ENCODE measurements at places on chromosomes 3 and 15. TPM values are rescaled to one million over a fixed set of nuclear protein-coding genes. Genes with fewer than 3 reads are reported as not detected.

The ANKRD34C gene
- total RNA-seq = 0.10 TPM

The GHSR gene
- not detected for total RNA-seq

The MYLK gene
- 11.6 TPM for total RNA-seq

The ABI3BP gene
- 23.6 TPM for total RNA-seq

The ACKR2 gene
- total RNA-seq = 0.93 TPM

The B3GNT5 gene
- total RNA-seq = 2.5 TPM

The STRIT1 gene
- not detected for total RNA-seq

GRCh38 chr3:69339760-69340159 lies 46.1 kb downstream of the FRMD4B start:
- DNase-seq = peak; percentile 32

DNA sequence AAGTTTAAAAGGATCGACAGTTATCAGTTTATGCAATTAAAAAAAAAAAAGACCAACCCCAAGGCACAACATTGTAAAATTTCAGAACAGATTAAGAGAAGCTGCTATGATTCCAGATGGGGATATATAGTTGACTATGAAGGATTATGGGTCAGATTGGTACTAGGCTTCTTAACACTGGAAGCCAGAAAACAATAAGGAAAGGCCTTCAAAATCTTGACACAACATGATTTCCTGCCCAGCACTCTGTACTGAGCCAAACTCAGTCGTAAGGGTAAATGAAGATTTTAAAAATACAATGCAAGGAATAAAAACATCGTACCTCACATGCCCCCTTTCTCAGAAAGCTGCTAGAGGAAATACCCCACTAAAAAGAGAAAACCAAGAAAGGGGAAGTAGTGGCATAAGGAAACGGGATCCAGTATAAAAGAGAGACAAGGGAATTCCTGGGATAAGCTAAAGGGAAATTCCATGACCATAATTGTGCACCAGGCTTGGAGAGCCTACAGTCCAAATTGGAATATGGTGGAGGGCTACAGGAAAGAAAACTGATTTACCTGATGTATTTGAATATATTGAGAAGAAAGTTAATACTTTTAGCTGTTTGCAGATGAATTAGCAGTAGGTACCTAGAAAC lies 27.9 kb downstream of the PIAS1 start:
- DNase-seq = no peak

GRCh38 chr3:115040673-115041286 lies 106.3 kb downstream of the ZBTB20 start:
- DNase-seq = peak; percentile 6

DNA sequence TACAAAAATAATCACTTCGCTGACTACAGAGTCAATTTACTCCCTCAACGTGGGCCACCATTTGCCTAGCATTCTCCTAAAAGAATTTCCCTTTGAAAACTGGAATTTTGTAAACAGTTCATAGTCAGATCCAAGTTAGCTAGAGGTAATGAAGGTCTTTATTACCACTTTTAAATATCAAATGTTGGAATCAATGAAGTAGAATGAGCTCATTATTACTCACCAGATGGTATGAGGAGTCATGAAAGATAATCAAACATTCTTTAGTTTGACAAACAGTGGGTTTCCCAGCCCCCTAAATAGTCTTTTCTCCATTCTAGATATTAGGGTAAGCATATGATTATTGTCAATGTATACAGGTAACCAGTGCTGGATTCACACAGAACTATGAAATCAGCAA lies 455.7 kb upstream of the THBS1 start:
- DNase-seq = no peak

DNA sequence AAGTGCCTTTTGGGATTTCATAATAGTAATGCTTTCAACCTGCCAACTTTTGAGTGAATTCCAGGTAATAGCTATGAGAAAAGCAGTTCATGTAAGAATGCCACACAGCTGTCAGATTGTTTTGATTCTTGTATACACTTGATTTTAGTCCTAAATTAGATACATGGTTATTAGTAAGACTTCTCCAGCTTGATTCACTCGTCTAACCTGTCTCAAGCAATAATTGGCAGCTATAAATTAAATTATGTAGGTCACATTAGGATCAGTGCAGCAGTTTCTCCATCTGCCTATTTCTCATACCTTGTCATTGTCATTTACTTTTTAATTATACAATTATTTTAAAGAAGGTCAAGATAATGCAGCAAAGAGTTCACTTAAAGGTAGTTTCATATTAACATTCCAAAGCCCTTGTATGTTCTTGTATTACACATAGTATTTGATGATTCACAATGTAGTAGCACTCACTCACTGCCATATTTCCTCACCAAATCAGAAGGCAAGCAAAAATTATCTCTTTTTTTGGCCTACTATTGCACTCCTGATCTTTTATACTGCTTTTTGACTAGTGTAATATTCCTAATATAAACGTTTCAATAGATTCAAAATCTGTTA lies 10.9 kb upstream of the CRYBG3 start:
- DNase-seq = no peak

DNA sequence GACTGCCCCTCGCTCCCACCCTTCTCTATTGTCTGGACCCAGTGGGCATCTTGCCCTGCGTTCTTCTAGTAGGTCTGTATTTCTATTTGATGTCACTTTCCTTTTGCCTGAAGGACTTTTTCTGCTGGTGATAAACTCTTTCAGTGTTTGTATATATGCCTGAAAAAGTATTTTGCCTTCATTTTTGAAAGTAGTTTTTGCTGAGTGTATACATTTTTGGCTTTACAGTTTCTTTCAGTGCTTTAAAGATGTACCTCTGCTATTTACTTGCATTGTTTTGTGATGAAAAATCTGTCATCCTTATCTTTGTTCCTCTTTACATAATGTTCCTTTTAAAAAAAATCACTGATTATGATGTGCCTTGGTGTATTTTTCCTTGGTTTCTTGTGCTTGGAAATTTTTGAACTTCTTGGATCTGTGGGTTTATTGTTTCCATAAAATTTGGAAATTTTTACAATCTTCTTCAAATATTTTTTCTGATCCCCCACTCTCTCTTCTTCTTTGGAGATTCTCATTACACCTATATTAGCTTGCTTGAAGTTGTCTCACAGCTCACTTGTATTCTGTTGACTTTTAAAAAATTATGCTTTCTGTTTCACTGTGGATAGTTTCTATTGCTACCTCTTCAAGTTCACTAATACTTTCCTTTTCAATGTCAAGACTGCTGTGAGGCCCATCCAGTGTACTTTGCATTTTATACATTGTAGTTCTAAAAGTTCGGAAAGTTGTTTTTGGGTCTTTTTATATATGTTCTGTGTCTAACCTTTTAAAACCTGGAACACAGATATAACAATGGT lies 67.8 kb downstream of the RGMA start:
- DNase-seq = no peak

DNA sequence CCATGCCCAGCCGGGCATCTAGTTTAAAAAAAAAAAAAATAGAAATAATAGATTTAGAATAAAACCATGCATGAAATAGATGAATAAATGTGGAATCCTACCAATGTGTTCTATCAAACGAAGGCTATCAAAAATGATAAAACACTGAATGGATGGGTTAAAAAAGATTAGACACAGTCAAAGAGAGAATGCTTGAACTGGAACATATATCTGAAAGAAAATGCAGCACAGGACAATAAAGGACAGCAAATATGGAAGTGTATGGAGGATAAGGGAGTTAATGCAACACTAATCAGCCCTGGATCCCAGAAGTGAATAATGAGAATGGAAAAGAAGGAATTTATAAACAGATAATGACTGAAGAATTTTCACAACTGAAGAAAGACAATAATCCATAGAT lies 571.7 kb downstream of the GRM7 start:
- DNase-seq = no peak

GRCh38 chr3:188431040-188431439 lies 277.1 kb downstream of the LPP start:
- DNase-seq = no peak

DNA sequence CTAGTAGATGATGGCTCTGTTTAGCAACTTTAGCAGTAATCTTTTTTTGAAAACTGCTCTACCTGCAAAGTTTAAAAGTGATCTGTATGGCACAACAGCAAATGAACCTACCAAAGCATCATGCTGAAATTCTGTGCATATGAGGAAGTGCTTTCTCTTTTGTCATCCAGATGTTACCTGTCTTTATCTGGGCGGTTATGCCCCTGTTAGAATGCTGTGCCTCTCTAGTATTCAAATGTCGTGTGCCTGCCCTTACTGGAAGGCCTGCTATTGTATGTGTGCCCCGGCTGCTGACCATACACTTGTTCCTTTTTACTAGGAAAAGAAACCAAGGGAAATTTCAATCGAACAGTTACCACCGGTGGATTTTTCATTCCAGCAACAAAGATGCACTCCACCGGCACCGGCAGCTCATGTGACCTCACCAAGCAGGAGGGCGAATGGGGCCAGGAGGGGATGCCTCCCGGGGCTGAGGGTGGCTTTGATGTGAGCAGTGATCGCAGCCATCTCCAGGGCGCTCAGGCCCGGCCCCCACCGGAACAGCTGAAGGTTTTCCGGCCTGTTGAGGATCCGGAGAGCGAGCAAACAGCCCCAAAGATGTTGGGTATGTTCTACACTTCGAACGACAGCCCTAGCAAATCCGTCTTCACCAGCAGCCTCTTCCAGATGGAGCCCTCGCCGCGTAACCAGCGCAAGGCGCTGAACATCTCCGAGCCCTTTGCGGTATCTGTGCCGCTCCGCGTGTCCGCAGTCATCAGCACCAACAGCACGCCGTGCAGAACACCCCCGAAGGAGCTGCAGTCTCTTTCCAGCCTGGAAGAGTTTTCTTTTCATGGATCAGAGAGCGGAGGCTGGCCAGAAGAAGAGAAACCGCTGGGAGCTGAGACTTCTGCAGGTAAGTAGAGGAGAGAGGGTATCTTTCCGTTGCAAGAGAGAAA lies 61.6 kb downstream of the TMEM39A start:
- DNase-seq = no peak

GRCh38 chr15:37973856-37974255 lies 39.4 kb downstream of the TMCO5A start:
- DNase-seq = no peak

DNA sequence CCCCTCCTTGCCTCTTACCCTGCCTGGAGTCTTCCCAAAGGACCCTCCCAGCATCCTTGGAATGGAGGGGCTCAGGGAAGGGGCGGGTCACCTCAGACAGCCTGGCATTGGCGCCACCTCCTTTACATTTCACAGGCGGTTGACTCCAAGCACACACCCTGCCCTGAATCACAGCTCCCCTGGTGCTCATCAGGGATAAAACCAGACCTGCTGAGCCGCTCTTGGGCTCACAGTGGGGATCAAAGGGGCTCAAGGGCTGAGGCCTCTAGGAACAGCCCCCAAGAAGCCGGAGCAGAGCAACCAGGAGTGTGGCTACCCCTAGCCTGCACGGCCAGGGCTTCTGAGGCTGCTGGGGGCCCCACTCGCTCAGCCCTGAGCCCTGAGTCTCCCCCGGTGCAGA lies 16.6 kb downstream of the LINGO1 start:
- no peak for DNase-seq

DNA sequence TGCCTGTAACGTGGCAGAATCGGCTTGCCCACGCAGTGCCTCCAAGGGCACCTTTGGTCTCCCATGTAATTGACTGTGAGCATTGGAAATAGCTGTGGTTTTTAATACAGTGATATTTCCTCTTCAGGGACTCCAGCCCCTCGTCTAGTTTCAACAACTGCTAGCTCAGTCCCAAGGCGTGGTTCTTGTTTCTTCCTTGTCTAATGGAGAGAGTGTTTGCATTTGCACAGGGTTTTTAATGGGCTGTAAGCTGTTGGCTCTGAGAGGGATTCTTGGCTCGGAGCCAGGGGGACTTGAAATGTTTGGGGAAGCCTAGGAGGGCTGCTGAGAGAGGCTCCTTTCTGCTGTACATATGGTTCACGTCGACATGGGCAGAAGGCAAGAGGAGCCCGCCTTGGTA lies 86.2 kb downstream of the THSD4 start:
- DNase-seq = no peak

GRCh38 chr15:57184502-57184901 lies 191.8 kb upstream of the CGNL1 start:
- DNase-seq = no peak

DNA sequence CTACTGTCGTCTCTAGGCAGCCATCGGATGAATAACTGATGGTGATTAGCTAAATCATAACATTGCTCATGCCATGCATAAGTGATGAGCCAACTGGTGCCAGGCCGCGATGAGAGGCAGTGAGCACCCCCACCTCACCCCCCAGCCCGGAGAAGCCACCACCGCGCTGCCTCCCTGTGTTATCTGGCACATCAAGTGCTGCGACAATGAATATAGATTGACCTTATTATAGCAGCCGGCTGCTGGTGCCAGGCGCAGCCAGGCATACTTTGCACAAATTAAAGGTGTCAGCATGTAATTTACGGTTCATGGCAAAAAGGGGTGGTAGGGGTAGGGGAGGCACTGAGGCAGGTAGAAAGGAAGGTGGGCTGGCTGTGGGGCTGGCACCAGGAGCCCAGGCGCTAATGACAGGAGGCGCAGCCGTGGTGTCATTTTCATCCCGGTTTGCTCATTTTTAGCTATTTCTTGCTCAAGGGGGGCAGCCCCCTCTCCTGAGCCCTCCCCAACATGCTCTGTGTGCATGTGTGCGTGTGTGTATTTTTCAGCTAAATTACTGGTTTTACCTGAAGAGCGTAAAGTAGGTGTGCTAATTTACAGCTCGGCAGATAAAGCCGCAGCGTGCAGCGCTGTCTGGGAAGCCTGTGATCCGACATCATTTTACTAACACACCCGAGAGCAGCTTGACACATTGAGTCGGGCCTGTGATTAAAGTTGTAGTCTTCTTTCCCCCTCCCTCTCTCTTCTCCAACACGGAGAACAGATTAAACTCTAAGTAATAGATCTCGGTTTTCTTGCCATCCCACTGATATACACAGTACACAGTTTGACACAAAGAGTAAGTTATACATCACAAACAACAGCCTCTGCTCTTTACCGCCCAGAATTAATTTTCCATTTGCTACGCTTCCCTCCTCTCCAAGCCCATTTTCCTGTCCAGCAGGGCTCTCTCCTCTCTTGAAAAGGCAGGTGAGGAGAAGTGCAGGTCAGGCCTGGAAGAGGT lies 212.3 kb downstream of the RPLP1 start:
- DNase-seq = no peak

GRCh38 chr3:153591561-153592245 lies 429.7 kb downstream of the RAP2B start:
- no peak for DNase-seq

- DNase-seq = no peak
These were observed 93.8 kb upstream of the SLC4A7 start for GRCh38 chr3:27578032-27578431.

Measured in heart right ventricle (tissue), 16 donors.